ENCODE measurements at places on chromosomes 13 and 19.

- no peak for DNase-seq
Observed at GRCh38 chr19:19746286-19747213, 13.6 kb upstream of the ZNF14 start.

- DNase-seq, result no peak
Observed at GRCh38 chr13:107023335-107023734, 455.4 kb upstream of the ARGLU1 start.

DNA sequence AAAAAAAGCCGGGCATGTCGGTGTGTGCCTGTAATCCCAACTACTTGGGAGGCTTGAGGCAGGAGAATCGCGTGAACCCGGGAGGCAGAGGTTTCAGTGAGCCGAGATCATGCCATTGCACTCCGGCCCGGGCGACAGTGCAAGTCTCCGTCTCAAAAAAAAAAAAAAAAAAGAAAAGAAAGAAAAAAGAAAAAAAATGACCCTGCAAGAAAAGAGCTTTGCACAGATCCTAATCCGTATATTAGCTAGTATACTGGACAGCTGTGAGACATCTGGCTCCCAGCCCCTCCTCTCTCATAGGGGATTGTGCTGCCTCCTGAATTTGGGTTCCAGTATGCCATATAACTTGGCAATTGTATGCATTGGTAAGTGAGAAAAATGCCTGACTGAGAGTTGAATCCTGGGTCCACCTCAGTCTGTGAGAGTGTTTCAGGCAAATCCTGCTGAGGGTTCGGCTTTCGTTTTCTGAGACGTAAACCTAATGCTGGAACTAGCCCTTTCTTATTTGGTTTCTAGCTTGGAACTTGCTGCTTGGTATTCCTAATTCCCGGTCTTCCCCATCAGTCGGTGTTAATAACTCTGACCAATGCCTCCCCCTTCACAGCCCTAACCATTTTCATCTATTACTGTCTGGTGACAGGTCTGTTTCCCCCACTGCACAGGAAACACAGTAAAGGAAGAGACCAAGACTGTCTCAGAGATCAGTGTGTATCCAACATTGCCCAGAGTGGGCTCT, 1.3 kb upstream of the AKT2 start:
- no peak for DNase-seq

- no peak for DNase-seq
Observed at GRCh38 chr19:16599655-16600346, 27.6 kb upstream of the SLC35E1 start.

DNA sequence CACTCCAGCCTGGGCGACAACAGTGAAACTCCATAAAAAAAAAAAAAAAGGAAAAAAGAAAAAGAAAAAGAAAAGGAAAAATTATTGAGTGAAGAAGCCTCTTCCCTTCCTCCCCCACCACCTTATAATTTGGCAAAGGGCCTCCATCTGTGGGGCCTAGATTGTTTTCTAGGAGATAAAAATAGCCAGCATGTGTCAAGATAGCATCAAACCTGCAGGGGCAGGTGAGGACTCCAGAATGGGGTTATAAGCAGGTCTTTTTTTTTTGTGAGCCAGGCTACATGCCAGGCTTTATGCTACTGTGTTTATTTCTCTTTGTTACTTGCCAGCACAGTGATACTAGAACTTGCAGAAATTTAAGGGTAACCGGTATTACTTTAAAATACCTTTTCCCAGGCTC, 11.7 kb upstream of the TRIM13 start:
- DNase-seq, result no peak

DNA sequence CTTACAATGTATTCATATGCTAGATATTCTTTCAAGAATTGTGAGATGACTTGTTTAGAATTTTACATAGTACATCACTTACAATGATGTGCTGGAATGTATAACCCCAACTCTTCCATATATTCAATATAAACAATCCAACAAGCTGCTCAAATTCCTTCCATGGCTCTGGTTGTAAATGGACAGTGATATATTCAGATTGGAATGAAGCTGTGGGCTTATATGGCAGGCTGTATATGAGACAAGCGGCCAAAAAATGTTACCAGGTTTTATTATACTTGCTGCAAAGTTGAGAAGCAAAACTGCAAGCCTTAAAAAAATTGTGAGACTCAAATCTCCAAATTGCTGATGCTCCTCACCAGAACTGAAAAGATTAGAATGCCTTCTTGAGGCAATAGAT, 83.6 kb upstream of the KLF12 start:
- no peak for DNase-seq

DNA sequence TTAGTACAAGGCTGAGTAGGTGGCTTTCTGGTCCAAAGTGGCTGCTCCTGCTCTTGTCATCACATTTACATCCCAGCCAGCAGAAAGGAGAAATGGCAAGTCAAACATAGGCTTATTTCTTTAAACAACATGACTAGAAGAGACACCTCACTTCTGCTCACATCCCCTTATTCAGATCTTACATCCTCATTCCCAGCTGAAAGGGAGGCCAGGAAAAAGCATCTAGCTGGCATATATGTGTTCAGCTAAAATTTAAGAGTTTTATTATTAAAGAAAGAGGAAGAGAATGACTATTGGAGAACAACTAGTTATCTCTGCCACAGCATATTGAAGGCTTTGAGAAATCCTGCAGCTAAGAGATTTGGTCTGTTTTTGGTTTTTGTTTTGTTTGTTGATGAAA, 34.1 kb downstream of the RGCC start:
- no peak for DNase-seq

Measured in hypothalamus (tissue), 51 donors.